ENCODE measurements at places on chromosomes 5 and 9.

DNA sequence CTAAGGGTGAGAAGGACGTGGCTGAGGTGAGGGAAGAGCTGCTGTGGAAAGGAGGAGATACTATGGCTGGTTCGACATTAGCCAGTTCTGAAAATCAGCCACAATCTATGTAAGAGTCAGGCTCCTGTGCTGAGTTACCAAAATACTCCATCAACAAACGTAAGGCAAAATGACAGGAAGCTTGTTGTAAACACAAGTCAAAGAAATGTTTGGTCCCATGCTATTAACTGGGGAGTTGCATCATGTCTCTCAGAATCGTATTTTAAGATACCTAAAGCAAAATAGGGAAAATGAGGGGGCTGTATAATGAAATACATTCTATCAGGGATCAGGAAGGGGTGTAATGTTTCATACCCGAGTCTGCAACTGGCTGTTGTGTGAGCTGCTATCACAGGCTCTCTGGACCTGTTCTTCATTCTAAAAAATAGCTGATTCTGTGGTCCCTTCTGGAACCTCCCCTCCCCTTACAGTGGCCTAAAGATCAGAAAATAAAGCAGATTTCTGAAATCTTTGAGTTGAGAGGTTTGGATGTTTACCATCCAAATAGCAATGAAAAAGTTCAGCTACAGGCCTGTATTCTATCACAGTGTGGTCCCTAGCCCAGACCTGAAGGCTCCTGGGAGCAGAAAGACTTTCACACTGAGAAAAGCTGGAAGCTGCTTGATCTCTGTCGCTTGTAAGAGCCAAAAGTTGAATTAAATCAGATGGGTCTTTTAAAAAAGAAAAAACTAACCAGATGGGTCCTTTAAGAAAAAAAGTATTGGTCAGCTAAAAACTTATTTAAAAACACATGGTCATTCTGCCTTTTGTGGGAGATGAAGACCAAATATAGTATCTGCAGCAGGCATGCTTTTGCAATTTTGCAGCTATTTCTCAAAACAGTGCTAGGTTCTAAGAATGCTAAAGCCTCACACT, 97.8 kb upstream of the SMC5 start:
- DNase-seq, result no peak

DNA sequence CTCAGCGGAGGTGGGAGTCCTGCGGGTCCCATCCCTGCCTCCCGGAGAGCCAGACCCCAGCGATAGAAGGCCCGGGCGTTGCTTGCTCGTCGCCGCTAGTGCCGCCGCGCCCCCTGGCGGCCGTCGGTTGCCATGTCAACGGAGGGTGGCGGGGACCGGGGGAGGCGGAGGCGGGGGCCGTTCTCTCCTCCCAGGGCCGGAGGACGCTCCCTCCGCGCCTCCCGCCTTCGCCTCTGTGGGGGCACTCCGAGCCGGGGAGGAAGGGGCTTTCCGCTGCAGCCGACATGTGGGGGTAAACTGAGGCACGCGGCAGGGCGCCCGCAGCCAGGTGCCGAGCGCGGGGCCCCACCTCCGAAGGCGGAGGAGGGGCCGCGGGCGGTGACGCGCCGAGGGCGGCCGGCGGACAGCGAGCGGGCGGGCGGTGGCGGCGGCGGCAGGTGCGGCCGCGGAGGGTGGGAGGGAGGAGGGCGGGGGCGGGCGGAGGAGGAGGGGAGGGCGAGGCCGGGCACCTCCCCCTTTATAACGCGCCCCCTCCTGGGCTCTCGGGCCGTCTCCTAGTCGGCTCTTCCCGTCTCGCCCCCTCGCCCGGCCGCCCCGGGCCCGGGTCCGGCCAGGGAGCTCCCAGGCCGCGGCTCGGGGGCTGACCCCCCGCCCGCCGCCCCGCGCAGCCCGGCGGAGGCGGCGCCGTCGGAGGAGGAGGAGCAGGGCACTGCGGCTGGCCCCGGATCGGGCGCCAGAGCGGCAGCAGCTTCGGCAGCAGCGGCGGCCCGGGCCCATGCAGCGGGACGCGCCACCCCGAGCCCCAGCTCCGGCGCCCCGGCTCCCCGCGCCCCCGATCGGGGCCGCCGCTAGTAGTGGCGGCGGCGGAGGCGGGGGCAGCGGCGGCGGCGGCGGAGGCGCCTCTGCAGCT, 556 bp upstream of the CDK9 start:
- DNase-seq, result peak; percentile 62

DNA sequence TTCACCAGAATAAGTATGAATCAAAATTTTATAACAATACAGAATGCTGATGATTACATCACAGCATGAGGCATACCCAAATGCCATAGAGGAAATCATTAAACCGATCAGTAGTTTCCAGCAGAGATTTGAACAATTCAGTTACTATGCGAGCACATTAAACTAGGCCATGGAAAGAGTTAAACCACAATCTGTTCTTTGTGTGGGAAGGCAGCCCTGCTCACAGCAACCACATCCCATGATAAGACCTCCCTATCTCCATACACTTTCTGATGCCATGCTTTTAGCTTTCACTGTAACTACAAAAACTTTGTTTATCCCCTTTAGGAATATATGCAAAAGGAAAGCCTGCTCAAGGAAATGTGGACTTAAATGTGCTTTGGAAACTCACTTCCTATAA, 4.5 kb downstream of the NFIB start:
- no peak for DNase-seq

GRCh38 chr5:22998362-22998761, 145.2 kb upstream of the CDH12 start:
- DNase-seq, result no peak

DNA sequence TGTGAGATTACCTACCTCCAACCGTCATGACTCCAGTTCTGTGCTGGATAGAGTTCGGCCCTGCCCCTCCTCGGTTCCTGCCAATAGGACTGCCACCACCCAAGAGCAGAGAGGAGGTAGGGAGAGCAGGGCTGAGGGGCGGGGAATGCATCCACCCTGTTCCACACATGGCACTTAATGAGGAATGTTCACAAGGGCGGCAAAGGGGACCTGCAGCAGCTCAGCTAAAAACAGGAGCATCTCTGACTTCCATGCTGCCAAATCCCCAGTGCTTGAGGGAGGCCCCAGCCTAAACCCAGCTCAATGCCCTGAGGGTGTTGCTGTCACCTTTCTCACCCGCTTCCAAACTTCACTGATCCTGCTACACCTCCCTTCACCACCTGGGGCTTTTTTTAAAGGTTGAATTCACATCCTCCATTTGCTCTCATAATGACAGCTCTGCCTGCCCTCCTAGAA, 7.8 kb upstream of the DELE1 start:
- DNase-seq, result no peak

- DNase-seq, result no peak
These were observed 16.3 kb downstream of the PAM start for GRCh38 chr5:102771435-102771834.

- peak; percentile 26 for DNase-seq
These were observed 15.5 kb upstream of the HSD17B3 start for GRCh38 chr9:96317335-96317980.

DNA sequence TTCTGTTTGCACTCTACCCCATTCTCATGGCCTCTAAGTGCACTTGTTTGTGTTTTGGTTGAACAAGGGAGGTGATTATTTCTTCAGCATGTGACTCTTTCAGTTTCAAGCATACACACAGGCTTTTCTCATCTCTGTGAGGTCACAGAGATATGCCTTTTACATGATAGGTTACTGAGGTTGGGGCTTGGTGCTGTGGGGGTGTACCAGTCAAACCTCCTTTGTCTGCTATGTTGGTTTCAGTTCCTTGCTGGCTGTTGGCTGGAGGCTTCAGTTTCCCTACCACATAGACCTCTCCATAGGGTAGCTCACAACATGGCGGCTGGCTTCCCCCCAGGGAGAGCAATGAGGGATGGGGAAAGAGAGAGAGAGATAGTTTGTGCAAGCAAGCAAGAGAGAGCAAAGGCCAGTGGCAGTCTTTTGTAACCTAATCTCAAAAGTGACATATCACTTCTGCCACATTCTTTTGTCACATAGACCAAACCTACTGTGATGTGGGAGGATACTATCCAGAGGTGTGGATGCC, 96.7 kb upstream of the SEMA6A start:
- no peak for DNase-seq

DNA sequence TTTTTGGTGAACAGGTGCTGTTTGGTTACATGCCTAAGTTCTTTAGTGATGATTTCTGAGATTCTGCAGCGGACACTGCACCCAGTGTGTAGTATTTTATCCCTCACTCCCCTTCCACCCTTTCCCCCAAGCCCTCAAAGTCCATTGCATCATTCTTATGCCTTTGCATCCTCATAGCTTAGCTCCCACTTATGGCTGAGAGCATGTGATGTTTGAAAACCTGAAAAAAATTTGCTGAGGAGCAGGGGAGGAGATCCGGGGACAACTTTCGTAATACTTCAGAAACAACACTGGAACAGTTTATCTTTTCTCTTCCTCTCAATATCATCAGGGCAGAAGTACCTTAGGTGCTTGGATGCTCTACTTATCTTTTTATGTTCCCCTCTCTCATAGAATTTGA, 226.4 kb downstream of the ADAMTS6 start:
- DNase-seq, result no peak

GRCh38 chr5:169450464-169450863, 133.1 kb upstream of the SPDL1 start:
- DNase-seq, result no peak

DNA sequence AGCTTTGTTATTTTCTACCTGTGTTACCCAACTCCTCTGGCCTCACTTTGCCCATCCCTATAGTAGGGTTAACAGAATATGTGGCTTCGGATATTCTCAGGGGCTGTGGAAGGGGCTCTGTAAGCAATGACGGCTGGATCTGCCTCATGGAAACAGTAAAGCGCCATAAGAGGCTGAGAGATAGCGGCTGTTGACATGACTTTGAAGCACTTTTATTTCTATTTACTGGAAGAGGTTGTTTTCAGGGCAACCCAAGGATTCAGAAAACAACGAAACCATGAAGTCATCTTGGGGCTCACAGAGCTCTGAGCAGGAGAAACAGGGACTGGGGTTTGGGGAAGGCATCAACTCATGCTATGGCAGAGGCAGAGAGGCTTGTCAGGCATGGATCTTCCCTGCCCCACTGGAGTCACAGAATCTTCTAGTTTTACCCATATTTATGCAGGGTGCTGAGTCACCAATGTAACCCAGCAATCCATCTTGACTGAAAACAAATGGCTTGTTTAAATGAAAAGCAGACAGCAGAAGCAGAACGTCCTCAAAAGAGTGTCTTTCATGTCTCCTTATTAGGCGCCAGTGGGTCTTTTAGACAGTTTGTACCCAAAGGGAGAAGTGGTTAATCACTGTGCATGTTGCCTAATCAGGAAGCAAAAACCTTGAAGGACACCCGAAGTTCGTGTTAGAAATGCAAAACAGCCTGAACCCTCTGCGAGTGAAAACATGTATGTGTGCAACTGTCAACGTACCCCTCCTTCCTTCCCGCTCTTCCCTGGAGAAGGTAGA, 113.0 kb downstream of the COL23A1 start:
- no peak for DNase-seq

- no peak for DNase-seq
These were observed 222.3 kb downstream of the PBX3 start for GRCh38 chr9:125969462-125969861.

DNA sequence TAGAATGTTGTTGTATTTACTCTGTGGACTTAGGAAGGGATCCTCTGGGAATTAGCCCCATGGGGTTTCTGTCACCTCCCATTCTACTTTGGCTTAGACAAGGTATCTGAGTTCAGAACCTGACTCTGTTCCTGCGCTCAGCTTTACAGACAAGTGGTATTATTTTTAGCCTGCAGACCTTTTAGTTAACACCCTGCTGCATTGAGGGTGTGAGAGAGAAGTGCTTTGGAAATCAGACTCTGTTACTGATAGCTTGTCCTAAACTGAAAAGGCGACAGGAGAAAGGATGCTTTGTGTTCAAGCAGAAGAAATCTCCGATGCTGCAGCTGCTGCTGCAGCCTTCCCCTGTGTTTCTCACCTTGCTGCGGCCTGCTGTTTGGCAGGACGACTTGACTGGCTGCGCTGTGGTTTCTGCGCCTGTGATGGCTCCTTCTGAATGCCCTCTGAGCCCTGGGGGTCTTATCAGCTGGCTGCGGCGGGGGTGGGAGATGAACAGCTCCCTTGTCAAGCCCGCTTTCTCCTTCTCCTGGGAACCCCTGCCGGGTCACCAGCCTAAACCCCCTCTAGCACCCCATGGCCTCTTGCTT, 61.9 kb downstream of the PGM5 start:
- no peak for DNase-seq

DNA sequence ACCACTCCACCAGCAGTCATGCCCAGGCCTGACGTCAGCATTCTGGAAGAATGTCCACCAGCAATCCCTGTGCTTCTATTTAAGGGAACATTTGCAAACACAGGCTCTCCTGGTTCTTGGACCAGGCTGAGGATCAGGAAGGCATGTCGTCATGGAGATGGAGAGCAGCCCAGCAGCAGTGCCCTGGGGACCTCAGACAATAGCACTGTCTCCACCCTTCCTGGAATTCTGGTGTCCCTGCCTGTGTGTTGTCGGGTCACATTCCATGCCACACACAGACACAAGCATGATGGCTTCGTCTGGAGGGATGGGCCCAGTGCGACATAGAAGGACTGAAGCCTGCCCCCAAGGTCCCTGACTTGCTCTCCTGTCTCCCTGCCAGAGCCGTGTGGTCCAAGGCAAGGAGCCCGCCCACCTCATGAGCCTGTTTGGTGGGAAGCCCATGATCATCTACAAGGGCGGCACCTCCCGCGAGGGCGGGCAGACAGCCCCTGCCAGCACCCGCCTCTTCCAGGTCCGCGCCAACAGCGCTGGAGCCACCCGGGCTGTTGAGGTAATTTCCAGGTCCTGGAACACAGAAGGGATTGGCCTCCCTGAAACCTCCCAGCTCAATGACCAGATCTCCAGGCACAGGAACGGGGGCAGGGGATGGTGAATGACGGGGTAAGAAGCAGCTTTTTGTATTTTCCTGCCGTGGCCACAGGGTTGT, 43.8 kb downstream of the STOM start:
- no peak for DNase-seq

DNA sequence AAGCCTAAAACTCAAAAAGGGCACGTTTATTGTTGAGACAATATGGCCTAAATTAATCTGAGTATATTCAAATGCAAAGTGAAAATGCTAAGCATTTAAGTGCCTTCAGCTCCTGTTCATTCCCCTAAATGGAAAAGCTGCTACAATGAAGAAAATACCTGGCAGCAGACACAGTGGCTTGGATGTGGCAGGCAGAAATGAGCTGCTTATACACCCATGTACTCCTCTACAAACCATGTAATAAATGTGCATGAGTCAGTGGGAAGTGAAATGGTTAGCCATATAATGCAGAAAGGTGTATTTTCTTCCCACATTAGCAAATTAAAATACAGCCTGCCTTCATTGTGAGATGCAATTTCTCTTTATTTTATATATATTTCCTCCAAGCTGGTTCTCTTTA, 859.2 kb upstream of the SEMA6A start:
- no peak for DNase-seq

- DNase-seq, result no peak
These were observed 98.5 kb downstream of the SNX18 start for GRCh38 chr5:54616031-54616430.
